ENCODE measurements at places on chromosomes 6 and 20.

DNA sequence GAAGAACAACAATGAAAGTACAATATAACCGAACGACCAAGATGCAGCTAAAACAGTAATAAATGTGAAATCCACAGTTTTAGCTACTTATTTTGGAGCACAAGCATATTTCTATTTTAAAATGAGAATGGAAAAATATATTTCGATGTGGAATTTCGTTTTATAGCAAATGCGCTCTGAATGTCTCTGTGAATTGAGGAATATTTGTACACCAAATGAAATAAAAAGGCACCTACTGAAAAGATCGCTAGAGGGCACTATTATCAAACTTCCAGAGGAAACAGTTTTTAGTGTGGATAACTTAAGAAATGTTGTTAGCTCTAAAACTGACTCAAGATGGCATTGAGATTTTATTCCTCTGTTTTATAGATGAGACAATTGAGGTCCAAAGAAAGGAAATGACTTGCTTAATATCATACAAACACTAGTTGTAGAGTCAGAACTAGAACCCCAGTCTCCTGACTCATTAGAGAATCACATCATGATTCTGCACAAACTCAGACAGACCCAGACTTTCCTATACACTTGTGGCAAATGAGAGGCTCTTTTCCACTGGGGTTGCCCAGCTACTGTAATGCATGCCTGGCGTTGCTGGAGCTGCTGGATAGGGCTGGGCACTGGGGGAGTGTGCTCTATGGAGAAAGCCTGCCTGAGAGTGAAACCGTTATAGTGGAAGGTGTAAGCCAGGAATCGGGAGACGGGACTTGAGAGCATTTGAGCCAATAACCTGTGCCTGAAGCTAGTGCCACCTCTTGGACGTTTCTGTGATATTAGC lies 51.9 kb downstream of the GCLC start:
- peak; percentile 40 for DNase-seq

GRCh38 chr6:27209659-27210269 lies 37.7 kb upstream of the PRSS16 start:
- no peak for DNase-seq

DNA sequence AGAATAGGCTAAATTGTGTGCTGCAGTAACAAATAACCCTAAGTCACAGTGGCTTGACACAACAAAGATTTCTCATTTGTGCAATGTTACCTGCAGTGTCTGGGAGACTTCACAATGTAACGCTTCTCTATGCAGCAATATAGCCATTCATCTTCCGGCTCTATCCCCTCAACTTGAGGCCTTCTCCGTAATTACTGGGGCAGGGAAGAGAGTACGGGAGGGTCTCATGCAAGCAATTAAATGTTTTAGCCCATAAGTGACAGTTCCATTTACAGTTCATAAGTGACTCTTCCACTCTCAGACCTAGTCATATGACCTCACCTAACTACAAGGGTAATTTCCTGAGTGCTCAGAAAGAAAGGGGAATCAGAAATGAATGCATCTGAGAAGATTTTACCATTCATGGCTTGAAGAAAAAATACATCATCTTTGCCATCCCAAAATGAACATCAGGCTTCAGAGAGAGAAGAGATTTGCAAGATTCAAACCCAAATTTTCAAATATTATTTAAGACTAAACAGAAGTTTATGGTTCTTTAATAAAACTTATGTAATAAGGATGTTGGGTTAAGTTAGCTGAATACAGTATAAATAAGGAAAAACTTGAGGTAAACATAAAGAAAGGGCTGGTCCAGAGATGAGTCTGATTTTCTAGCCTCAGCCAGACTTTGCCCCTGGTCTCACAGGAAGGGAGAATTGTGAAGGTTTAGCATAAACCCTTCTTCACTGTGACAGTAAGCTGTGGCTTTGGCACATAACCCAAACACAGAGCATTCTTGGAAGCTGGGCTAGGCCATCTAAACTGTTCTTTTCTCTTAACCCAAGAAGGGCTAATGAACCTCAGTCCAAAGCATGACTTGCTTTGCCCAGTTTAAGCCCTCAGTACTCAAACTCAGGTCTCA lies 13.3 kb downstream of the GPR6 start:
- DNase-seq, result no peak

DNA sequence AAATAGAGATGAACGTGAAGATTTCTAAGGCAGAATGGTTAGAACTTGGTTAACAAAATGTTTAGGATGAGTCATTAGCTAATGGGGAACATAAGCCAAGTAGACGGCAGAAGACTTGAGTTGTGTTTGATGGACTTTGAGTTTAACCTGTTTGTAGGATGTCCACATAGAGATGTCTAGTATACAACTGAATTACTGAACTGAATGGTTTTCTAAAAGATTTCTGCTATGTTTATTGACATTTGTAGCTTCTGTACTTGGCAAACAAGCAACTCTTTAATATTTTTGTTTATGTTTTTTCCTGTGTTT lies 54.5 kb upstream of the DYNLRB1 start:
- no peak for DNase-seq

- no peak for DNase-seq
Measured at GRCh38 chr6:97677626-97678025, 394.6 kb upstream of the MMS22L start.

DNA sequence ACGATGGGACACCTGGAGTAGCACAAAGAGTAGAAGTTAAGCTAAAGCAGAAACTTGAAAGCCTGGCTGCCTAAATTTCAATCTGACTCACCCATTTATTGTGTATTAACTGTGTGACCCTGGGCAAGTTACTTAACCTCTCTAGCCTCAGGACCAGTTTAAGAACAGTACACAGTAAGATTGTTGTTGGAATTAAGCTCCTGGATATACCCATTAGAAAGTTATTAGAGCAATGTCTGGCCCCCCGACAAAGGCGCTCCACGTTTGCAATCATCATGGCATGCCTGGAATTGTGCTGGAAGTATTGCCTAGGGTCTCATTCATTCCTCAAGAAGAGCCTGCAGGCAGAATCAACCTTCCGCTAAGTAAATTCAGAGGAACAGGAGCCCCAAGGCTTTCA lies 1.4 kb downstream of the SDC4 start:
- DNase-seq, result no peak

DNA sequence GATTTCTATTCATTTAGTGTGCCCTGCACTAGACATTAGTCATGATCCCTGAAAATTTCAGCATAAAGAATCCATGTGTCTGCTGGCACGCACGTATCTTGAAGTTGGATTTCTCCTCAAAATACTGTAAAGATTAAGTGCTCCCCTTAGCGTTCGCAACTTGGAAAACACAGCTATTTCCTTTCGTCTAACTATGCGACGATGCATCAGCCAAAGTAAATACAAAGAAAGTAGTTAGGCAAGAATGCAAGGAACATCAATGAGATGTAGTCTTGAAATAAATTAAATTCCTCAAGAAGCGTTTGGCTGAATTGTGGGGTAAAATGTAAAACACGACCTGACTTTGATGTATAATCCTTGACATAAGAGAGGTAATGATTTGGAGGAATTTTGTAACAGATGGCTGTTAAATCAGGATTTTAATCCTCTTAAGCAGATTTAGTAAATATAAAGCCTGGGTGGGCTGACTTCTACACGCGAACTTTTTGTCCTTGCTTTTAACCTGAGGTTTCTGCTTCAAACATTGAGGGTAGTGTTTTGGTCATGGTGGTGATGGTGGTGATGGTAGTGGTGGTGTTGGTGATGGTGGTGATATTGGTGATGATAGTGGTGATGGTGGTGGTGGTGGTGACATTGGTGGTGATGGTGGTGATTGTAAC lies 88.2 kb downstream of the FOXF2 start:
- DNase-seq, result no peak

- DNase-seq, result no peak
Measured at GRCh38 chr6:11575408-11576033, 38.0 kb downstream of the TMEM170B start.

DNA sequence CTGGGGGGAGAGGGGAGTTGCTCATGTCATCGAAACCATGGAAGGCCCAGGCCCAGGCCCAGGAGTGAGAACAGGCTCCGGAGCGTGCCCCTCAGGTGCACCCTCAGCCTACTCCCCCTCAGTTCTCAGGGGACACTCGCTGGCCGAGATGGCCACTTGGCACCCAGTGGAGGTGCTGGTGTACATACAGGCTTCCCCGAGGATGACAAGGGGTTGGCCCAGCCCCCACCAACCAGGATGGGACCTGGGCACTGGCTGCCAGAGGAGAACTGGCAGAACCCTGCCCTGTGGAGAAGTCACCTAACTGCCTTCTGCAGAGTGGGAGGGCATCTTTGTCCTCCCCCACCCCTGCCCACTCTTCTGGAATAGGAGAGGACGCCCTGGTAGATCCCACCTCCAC lies 9.5 kb downstream of the NKX2-2 start:
- no peak for DNase-seq

DNA sequence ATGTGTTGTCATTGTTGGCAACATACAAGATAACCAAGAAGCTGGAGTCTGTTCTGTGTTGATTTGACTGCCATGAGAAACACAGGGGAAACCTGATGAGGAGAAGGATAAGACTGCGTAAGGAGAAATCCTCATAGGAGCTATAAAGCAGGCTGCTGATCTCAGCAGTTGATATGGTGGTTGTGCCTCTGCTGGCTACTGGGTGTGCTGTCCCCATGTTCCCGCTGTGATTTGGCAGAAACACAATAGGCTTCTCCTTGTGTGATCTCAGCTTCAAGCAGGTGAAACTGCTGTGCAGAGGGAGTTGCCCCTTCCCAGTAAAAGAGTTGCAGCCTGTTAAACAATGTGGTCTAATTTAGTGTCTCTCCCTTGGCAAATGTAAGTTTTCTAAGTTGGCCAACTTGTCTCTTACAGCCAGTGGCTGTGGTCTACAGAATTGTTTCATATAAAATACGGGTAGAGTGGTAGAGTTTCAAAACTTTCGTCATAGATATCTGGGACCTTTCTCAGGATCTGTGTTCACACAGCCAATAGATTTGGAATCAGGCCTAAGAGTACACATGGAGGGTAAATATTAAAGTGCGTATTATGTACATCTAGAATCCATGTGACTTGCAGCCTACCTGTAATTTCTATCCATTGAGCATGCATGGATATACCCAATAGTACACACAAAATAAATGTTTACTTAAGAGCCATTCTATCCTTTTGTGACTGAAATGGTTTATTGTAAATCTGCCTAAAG lies 78.4 kb downstream of the RNF144B start:
- DNase-seq, result no peak

DNA sequence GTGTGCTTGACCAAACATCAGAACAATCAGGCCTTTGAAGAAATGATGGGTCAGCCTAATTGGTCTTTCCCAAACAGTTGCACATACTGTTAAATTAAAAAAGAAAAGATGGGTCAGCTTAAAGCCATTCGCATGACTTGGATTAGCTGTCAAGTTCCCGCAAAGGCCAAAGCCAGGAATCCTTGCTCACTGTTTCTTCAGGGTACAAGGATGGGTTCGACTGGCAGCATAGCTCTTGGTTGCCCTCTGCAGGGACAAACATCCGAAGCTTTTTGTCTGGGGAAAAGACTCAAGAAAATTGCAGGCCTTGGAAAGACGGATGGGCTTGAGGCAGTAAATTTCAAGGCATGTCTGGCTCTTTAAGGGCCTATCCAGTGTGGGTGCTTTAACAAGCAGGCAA lies 168.0 kb downstream of the HDGFL1 start:
- DNase-seq, result no peak

DNA sequence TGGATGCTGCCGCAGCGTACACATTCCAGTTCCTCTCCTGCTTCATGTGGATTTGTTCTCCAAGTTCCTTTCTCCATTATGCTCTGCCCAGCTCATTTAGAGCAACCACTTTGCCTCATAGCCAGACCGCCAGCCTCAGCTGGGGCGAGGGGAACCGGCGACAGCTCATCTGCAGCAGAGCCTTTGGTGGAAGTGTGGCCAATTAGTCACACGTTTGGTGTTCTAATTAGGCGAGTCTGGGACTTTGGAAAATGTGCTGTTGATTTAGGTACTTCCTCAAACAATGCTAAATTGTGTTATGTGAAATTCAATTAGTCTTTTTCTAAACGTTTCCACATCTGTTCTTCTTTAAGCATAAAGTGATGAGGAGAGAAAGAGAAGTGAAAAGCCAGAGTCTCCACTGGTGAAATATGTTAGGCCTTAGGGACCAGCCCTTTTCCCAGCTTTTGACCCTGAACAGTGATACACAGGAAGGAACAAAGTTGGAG lies 217.9 kb downstream of the TBX18 start:
- no peak for DNase-seq

GRCh38 chr20:18721551-18722115 lies 92.0 kb upstream of the SCP2D1 start:
- DNase-seq, result no peak

DNA sequence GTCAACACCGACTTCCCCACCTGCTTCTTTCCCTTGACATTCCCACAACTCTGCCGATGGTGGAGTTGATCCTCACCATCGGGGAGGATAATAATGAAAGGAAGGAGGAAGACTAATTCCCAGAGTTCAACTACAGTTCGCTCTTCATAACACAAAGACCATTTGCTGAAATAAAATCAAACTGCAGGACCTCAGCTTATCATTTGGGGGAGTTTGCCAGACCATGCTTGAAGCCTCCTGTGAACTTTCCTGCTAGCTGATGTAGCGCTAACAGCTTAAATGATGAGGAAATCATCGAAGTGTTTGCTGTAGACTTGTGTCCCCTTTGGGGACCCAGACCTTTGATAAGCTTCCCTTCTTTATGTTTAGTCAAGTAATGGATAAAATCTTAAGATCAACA lies 26.2 kb downstream of the PROKR2 start:
- no peak for DNase-seq

DNA sequence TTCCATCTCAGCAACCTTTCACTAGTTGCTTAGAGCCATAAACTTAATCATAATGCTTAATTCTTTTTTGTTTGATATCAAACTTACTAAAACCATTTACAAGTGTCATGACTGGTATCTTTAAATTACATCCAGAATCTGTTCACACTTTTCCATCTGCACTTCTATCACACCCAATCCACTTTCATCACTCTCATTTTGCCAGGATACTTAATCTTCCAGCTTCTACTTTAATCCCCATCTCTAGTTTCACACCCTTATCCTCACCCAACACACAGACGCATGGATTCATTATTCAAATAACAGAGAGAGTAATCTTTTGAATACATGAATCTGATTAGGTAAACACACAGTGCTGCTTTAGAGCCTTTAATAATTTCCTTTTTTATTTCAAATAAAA lies 828.4 kb downstream of the HACE1 start:
- no peak for DNase-seq

GRCh38 chr6:46254946-46255345 lies 84.2 kb upstream of the ENPP5 start:
- no peak for DNase-seq

GRCh38 chr6:16361861-16362260 lies 123.5 kb downstream of the GMPR start:
- DNase-seq, result no peak

DNA sequence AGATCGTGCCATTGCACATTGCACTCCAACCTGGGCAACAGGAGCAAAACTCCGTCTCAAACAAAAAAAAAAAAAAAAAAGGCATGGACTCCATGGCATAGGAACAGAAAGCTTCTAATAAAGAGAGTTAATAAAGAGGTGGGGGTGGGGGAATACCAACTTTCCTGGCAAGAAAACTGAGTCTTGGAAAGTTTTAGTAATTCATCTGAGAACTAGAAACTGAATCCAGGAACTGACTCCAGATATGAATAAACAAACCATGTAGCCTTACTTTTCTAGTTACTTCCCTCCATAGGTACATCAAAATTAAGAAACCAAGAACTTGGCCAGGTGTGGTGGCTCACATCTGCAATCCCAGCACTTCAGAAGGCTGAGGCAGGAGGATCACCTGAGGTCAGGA lies 38.5 kb downstream of the PTPRT start:
- no peak for DNase-seq

- no peak for DNase-seq
Measured at GRCh38 chr6:135008072-135008940, 46.3 kb downstream of the HBS1L start.
